Naive thymus-derived CD8-positive, alpha-beta T cell (primary cell): ENCODE measurements at places on chromosomes 3 and 15.

- no peak for DNase-seq
Measured at GRCh38 chr3:12351145-12351544, 62.3 kb downstream of the PPARG start.

- DNase-seq, result no peak
Measured at GRCh38 chr3:87546216-87546615, 269.8 kb upstream of the POU1F1 start.

GRCh38 chr3:42195879-42196330 lies 70.1 kb downstream of the CCK start:
- no peak for DNase-seq

GRCh38 chr3:145557405-145557804 lies 603.6 kb downstream of the PLOD2 start:
- DNase-seq, result no peak

DNA sequence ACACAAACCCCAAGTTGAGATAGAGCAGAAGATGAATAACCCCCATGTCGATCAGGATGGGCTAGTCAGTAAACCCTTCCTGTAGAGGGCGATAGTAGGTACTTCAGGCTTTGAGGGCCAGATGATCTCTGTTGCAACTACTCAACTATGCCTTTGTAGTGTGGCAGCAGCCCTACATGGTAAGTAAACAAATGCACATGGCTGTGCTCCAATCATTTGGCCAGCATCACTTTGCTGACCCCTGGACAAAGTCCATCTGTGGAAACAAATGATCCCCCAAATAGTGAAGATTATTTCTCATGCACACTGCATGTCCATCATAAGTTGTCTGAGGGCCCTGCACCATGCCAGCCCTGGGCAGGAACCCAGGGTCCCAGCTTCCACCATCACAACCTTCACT lies 402.2 kb upstream of the PROK2 start:
- no peak for DNase-seq

DNA sequence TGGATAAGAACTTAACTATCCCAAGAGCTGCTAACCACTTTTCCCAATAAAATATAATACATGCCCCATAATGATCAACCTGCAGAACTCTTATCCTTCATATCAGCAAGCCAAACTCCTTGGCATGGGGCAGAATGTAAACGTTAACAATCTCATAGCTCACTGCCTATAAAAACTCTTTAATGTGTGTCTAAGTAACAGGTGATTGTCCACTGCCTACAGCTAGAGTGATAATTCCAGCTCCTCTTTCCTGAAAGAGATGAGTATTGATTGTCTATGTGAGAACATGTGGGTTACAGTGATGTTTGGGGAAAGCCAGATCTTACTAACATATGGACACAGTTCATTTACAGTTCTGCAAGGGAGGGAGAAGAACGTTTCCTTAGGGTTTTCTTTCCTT lies 11.3 kb upstream of the GLCE start:
- no peak for DNase-seq

DNA sequence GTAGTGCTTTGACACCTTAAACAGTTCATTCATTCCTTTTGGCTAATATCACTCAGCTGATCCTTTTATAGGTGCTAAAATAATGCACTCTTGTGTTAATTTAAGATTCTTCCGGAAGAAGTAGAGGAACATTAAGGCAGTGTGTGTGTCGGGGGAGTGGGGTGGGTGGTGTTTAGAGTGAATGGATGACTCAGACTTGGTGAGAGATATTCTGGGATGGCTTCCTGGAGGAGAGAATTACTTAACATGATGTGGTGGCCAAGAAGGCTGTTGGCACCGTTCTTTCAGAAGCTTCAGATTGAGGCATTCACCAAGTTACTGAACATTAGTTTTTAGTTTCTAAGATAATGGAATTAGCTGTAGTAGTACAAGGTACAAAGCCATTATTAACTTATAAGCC lies 125.6 kb upstream of the ROPN1 start:
- no peak for DNase-seq

DNA sequence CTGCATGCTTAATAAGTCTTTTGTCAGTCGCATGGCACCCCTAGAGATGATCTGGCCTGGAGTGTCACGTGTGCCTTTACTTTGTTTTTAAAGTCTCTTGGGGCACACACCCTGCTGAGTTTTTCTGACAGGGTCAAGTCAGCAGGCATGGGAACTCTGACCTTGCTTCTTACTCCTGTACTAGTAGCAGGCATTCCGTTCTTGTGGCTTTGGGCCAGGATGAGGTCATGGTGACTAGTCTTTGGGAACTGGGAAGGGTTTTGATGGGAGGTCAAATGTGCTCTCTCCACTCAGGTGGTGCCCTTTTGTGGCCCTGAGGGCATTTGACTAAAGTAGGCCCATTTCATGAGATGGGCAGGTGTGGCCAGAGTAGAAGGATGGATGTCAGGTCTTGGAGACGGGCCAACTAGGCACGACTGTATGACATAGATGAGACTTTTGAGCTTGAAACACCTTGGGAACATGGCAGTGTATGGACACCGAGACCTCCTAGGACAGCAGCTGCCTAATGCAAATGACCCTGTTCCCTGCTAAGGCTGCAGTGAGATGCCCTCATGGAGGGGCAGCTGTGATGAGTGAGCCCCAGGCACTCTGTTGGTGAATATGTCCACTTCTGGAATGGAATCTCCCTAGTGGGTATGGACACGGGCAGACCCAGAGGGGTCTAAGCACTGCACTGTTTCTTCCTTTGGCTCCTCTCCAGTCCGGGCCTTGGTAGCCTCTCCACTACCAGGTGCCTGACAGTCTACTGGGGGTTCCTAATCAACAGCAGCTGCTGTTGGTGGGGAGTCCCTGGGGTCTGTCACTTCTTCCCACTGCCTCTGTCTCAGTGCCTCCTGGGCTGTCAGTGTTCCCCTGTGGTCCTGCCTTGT lies 16.4 kb downstream of the SRPRB start:
- DNase-seq, result no peak

DNA sequence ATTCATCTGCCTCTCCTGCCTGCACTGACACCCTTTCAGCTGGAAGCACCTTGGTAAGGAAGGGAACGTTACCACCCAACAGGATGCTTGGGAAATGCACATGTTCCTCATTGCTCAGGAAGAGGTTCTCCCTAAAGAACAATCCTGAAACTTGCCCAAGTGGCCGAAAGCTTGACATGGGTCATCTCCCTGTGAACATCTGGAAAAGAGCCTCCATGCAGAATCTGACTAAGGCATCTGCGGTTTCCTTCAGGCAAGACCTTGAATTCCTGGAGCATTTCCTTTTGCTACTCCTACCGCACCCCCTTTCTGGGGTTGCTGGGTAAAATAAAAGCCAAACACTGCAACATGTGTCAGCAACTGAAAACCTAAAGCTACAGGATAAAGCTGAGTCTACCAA lies 68.7 kb upstream of the SNRK start:
- no peak for DNase-seq

- DNase-seq, result no peak
Measured at GRCh38 chr3:56003129-56003528, 465.1 kb downstream of the ERC2 start.

DNA sequence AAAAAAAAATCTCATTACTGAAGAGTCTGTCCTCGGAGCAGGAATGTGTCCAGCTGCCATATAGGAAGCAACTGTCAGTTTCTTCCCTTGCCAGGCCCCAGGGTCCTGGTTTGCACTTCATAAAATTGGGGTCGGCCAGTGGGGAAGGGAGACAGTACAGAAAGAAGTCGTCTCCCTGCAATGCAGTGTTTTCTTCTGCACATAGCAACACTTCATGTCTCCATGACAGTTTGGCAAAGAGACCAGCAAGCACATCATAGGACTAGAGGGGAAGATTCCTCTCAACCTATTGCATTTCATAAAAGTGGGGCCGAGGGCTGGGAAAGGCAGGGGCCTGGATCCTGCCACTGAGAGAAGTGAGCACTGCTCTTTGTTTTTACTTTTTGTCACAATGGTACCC lies 138.2 kb upstream of the HACD2 start:
- no peak for DNase-seq

DNA sequence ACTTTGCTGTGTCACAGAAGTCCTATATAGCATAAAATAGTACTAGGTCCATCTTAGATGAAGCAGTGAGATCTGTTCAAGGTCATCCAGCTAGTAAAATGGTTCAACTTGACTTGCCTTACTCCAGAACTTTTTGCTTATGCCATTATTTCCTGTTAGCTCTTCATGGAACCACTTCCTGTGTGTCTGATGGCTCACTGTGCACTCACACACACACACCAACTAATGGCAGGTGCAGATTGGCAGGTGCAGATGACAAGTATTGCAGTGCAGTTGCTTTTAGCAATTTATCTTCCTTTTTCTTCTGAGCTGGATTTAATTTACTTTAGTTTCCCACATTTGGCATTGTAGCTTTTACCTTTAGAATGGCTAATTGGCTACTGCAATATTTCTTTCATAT lies 29.8 kb downstream of the GOLGA8S start:
- DNase-seq, result no peak

DNA sequence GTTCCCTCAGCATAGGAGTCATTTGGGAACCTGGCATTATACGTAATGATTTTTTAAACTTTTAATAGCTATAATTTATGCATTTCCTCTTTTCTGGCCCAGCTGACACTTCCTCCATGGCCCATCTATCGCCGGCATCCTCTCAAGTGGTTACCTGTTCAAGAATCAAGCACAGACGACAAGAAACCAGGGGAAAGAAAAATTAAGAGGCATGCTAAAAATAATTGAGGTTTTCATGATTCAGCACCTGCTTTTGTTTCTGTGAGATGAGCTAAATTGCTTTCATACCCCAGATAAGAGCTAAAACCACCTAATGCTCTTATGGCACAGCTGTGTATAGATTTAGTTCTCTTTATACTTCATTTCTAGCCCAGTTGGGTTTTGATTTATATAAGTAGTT lies 1.7 kb downstream of the SPCS1 start:
- DNase-seq, result no peak

DNA sequence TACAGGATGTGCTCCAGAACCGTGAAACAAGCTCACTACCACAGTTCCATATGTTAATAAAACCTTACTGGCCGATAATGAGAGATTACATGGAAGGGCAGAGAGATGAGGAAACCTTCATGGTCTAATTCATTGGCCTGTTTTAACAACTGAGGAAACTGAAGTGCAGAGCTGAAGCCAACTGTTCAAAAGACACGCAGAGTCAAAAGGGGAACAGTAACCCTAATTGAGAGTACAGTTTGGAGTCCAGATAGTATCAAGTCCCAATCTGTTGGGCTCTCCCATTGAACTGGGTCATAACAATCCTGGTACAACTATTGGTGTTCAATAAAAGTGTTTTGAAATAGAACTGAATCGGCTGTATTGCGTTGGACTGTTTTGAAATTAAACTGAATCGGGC lies 69.6 kb downstream of the SLC12A8 start:
- no peak for DNase-seq

DNA sequence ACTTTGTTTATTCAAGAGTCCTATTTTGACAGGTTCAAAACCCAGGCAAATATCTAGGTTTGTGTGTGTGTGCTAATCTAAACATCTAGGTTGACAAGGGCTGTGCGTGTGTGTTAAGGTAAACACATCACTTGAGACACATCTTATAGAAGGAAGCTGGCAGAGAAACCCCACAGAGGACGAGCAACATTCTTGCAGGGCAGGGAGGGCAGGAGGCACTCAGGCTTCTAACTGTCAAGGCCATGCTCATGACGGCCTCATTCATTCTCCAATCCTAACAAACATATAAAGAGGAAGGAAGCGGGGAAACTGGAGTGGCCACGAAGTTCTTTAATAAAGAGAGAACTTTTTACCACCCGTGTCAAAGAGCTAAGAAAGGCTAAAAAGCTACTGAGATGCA lies 43.4 kb downstream of the SLCO2A1 start:
- DNase-seq, result no peak

GRCh38 chr15:41022487-41023090 lies 69.3 kb downstream of the CHAC1 start:
- peak; percentile 47 for DNase-seq

GRCh38 chr15:41594801-41595746 lies 36.1 kb downstream of the TYRO3 start:
- no peak for DNase-seq

- DNase-seq, result no peak
Measured at GRCh38 chr15:66635817-66636216, 66.2 kb upstream of the SMAD6 start.

DNA sequence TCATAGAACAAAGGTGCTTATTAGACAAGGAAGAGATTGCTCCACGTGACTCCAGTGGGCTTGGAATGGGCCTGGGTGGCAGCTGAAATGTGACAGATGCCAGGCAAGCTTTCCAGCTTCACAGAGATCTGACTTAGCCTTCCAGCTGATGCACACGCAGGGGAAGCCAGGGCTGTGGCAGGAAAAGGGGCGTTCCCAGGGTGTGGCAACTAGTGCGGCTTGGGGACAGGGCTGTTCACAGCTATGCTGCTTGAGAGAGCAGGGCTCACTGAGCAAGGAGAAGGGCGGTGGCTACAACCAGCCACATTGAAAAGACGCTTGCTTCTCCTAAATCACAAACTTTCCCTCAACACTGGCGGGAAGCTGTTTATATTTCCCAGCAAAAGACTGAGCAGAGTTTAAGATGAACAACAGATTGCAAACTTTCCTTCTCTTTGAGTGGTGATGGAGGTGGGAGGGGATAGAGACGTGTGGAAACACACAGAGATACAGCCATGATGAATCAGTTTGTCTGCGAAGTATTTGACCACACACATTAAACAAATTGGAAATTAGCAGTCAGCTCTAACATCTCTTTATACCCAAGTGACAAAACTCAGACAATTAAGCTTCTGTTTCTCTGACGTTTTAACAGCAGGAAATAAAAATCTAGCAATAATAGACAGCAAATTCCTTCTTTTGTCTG lies 127.5 kb downstream of the BDH1 start:
- no peak for DNase-seq

DNA sequence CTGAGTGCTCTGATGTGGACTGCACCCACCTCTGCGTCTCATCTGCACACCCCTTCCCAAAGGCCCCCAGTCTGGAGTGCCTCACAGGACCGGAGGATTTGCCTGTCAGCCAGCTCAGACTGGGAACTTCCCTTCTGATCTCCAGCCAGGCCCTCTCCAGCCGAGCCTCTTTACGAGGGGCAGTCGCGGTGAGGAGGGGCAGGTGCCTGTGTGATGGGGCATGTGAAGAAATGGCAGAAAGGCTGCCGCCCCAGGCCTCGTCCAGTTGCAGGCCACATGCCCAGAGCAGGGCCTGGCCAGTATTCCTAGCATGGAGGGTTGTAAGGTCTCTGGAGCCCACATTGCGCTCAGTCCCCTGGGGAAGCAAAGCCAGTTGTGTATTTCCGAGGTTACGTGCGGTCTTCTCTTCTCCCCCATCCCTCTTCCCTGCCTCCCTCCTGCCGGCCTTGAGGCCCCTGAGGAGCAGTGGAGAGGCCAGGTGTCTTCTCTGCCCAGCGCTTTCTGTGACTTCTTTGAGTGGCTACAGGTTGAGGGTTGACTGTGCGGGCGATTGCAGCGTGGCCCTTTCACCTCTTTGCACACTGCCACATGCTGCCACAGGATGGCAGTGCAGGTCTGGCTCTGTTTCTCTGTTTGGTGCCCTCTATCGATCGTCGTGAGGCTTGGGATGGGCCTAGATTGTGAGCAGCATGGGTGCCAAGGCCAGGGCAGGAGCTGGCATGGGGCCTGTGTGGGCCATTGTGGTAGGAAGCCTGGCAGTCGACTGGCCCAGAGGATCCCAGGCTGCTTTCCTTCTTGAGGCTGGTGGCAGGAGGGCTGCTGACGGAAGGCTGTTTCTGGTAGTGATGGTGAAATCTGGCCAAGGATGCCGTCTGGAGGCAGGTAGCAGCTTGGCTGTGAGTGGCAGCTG lies 5.3 kb downstream of the CLK3 start:
- DNase-seq, result peak; percentile 59
